Ascending aorta (tissue), 2 donors: ENCODE measurements at places on chromosomes 5 and 9.

GRCh38 chr9:136765041-136765440 lies 723 bp upstream of the LCN15 start:
- DNase-seq = no peak

DNA sequence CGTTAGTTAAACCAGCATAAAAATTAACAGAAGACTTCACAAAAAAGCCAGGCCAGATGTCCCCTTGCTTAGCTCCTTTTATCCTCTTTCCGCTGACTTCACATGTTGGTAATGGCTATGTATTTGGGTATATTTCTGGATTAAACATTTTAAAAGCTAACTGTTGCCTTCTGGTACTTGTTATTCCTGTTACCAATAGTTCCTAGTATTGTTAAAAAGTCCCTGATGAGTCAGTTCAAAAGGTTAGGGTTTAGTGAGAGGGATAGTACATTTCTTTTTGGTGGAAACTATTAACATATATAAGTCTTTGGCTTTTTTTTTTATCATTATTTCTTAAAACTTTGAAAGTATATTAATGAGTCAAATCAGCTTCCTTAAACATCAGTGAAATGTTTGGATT lies 103.2 kb upstream of the ELL2 start:
- DNase-seq = no peak

DNA sequence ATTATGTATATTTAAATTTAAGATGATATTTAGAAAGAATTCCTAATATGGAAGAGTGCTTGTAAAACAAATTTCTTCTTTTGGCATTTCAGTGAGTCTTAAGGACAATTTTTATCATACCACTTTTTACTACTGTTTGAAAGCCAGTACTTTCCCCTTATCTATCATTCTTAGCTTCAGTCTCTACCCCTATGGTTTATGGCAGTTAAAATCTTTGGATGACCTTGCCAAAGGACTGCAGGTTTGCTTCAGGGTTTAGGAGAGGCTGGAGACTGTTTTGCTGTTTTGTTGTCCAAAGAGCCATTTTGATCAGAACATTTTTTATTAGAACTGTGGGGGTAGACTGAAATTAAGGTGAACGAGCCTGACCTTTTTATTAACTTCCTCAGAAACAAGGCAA lies 30.8 kb downstream of the SLC38A9 start:
- no peak for DNase-seq

DNA sequence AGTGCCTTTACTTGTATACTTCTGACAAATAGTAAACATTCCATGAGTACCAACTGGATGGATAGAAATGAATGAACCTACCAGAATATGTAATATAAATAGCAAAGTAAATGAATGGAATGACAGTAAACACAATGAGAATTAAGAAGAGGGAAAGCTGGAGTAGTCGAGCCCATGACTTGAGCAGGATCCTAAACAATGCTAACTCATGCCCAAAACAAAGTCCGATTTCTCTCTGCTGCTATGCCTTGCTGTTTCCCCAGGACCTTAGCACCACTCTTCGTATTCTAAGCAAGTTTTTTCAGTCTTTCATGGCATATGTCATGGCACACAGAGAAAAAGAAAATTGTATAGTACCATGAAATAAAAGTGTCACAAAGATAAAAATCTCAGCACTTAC lies 1.8 kb downstream of the XPA start:
- DNase-seq = no peak
